ENCODE measurements at places on chromosomes 4 and X.
A peak's percentile ranks its signal among the peaks of the same experiment; 100 is the strongest.

DNA sequence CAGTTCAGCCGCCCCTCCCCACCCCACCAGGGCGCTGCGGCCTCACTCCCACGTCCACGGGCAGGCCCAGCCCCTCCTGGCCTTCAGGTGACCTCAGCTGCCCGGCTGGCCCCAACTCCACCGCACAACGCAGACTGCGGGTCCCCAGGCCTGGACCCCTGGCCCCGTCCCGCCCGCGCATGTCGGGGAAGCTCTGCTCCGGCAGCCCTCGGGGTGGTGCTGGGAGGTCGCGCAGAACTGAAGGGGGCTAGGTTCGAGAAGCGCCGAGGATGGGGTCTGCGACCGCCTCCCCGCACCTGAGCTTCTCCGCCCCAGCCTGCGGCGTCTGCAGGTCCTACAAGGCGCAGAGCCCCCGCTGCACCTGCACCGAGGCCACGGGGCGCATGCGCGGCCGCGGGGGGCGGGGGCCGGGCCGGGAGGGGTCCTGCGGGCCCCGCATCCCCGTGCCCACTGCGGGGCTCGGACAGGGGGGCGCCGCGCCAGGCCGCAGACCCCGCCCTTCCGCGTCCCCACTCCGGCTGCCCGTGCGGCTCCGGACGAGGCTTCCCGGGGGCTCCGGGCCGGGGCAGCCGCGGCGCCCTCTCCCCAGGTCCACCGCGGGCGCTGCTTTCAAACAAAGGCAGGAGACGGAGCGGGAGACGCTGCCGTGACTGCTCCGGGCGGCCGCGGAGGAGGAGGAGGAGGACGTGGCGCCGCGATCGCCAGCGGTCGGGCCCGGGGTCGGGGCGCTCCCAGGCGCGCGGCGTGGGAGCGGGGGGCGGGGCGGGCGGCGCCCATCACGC, 672 bp upstream of the NAT8L start:
- no peak for DNase-seq

- DNase-seq, result no peak
Observed at GRCh38 chr4:22850055-22850454, 157.3 kb downstream of the GBA3 start.

DNA sequence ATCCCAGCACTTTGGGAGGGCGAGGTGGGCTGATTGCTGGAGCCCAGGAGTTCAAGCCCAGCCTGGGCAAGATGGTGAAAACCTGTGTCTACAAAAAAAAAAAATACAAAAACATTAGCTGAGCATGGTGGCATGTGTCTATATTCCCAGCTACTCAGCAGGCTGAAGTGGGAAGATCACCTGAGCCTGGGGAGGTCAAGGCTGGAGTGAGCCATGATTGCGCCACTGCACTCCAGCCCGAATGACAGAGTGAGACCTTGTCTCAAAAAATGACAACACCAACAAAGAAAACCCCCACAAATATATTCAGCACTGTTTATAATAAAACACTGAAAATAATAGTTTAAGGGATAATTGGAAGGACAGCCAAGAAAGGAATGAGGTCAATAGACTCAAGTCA, 3.6 kb upstream of the ELOVL6 start:
- DNase-seq, result no peak

GRCh38 chr4:99808260-99808857, 8.3 kb upstream of the DAPP1 start:
- peak; percentile 61 for DNase-seq

DNA sequence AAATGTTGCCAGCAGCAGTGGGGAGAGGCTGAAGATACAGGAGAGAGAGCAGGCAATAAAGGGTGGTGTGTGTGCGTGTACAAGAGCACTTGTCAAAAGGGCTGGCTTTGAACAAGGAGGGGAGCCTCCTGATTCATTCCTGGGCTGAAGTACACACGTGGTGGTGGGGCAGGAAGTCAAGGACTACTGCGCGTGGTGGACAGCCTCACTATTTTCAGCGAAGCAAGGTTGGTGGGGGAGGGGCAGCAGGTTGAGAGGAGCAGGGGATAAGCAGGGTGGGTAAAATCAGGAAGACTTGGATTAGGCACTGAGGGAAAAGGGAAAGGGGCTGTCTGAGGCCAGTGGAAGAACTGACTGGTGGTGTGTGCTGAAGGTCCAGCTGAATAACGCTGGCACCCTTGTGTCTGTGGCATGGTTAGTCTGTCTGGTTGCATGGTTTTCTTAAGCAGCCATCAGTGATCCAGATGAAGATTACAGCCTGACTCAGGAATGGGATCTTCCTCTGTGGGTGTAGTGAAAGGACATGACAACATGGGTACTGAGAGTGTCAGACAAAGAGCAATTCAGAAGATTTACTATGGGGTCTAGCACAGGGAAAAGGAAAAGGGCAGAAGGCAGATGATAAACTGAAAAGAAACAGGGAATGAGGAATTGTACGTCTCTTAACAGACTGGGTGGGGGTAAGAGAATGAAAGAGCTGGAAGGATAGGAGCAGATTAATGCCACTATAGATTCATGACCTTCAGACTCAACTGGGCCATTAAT, 149.8 kb downstream of the CHM start:
- DNase-seq, result no peak

DNA sequence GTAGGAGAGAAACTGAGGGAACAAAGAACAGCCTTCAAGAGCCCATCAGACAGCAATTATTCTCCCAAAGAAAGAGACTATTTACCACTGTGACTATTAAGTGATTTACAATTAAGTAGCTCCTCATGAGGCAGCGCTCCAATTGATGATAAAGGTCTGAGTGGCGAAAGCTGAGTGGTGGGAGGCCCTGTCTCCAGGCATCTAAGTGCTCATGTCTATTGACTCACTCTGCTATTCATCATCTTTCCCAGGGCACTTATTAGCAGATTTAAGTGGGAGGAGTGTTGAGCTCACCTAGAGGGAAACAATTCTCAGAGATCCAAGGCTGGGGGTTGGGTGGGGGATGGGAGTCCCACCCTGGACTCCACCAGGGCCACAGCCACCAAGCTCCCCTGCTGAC, 23.3 kb downstream of the AMER1 start:
- DNase-seq, result no peak

DNA sequence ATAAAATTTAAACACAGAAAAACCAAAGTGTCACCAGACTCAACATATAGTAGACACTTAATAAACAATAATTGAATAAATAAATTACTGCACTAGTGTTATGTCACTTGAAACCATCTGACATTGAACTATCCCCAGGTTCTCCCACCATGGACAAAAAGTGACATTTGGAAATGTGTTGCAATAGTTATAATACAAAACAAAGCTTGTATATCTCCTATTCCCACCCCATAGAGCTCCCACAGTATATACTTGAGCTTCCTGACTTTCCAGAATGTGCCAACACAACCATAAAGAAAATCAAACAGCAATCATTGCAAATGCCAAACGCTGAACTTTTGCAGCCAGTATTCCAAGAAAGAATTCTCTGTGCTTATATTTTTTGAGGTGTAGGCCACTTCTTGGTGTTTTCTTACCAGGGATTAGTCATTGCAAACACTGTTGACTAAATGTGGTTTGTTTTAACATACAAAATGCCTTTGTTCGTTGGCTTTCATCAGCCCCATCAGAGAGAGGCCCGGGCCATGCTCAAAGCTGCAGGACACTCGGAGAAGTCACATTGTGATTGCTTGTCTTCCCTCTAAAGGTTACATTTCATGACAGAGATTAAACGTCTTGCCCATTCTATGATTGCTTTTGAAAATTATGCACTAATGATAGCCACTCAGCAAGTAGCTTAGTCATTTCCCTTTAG, 33.8 kb downstream of the PPARGC1A start:
- no peak for DNase-seq

DNA sequence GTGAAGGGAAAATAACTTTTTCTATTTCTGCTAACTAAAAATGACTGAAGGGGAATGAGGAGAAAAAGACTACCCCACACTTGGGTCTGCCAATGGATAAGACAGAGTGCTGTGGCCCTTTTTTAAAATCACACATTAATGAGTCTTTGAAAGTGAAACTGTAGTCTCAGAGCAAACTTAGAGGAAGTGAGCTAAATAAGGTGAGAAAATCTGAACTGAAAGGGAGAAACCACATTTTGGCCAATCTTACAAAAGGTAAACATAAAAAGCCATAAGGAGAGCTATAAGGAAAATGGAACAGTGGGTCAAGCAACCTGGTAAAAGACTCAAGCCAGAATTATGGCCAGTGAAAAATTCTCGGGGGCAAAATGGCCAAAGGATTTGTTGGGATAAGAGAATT, 755.1 kb upstream of the IGFBP7 start:
- no peak for DNase-seq

- no peak for DNase-seq
Observed at GRCh38 chrX:23383411-23383810, 48.8 kb downstream of the PTCHD1 start.

DNA sequence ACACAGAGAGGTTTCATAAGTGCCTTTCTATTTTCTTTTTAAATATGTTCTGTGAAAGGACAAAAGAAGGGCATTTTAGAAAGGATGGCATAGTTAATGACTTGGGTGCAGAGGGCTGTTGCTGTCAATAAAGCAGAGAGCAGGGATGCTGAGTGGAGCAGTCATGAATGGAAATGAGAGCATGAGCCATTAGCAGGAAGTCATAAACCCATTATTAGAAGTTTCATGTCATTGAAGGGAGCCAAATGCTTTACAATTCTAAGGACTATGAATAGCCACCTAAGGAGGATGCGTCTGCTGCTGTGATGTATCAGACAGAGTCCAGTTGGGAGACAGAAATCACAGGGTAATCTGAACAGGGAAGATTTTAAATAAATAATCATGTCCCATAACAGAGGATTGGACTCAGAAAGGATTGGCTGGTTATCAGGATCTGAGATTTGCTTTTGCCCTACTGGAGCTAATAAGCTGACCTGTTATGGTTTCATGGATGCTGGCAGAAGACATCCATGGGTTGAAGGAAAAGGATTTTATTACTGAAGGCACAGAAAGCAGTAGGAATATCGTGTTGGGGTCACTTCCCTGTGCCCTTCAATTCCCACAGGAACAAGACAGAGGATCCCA, 47.5 kb upstream of the WDR19 start:
- no peak for DNase-seq

DNA sequence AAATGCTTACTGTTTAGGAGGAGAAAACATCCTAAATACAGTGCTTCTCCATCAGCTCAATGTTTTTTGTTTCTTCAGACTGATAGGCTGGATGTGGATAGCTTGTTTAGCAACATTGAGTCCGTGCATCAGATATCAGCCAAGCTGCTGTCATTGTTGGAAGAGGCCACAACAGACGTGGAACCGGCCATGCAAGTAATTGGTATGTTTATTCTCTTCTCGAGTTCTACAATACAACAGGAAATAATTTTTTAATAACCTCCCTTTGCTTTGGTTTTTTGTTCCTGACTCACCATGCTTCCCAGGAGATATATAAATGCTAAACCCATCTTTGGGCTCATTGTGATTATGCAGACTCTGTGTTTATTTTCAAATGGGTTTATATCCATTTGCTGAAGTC, 60.9 kb downstream of the ARHGEF38 start:
- DNase-seq, result no peak

- DNase-seq, result no peak
Observed at GRCh38 chrX:132704769-132705168, 215.9 kb upstream of the MBNL3 start.

GRCh38 chrX:124994404-124994803, 325.3 kb upstream of the TEX13C start:
- DNase-seq, result no peak

GRCh38 chrX:153948847-153949805, 4.7 kb upstream of the RENBP start:
- no peak for DNase-seq

GRCh38 chrX:48909703-48910294, 1.6 kb downstream of the SLC35A2 start:
- no peak for DNase-seq

DNA sequence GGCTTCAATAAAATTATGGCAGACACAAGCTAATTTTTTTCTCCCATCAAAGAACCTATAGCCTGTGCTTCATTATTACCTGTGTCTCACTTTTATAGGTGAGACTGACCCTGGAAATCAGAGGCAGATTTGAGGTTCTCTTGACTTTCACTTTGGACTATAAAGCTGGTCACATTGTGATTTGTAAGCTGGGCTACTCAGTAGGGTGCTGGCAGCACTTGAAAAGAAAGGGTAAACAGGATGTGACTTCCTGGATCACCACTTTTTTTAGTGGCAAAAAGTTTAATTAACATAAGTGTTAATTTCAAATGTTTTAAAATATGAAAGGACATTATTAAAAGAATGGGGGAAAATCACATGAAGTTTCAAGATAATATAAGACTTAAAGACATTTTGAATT, 50.6 kb upstream of the GATB start:
- no peak for DNase-seq

DNA sequence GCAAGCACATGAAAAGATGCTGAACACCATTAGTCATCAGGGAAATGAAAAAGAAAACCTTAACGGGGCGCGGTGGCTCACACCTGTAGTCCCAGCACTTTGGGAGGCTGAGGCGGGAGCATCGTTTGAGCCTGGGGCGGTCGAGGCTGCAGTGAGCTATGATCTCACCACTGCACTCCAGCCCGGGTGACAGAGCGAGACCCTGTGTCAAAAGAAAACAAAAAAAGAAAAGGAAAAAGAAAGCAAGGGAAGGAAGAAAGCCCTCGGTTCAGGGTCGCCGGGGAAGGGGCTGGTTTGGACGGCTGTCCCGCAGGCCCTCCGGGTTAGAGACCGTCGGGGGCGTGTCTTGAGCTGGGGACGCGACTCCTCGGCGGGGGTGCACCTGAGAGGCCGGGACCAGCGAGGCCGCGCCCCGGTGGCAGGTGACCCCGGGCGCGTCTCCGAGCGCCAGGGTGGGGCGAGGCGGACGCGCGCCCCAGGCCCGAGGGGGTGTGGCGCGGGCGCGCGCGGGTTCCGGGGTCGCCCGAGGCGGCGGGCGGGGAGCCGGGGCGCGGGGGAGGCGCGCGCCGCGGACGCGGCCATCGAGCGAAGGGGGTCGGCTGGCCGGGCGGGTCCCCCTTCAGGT, 478 bp upstream of the PLXNA3 start:
- no peak for DNase-seq

DNA sequence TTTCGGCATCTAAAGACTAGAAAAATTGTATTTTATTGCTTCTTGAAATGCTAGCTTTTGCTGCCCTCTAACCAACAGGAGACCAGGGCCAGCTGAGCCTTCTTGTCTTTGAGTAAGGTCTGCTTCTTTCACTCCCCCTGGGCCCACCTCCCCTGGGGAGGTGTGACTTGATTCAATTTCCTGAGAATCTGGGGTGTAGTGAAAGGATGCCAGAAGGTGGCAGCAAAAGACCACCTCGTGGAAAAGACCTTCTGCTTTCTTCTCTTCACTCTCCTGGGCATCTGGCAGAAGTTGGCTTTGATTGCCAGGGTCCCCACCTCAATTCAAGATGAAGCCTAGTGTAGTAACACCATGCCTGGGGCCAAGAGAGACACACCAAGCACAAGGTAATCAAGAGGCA, 96.5 kb upstream of the MAOA start:
- peak; percentile 4 for DNase-seq

GRCh38 chr4:63505714-63506460, 903.4 kb downstream of the TECRL start:
- DNase-seq, result no peak

DNA sequence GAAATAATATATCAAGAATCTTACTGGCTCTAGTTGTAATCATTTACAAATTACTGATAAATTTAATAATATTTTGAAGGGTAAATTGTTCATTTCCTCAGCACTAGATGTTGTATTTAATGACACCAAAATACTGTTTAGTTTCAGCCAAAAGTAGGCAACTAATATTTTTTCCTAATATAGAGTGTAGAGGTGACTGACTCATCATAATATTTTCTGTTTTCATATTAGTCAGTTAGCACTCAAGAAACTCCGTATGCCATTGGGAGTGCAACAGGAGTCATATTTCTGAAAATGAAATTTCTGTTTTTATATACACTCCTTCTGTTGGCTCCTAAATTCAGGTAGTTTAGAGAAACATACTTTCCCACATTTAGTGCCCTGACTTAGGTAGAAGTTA, 36.6 kb upstream of the PTPN13 start:
- no peak for DNase-seq

Data from hematopoietic multipotent progenitor cell treated with erythropoietin and hydrocortisone succinate and interleukin-3 and kit ligand, for 17 days (in vitro differentiated cells).